OCI-LY7 (cell line): ENCODE measurements at places on chromosomes 1 and 21.

GRCh38 chr1:230079199-230080024 is 12.4 kb downstream of the GALNT2 start:
- no peak for DNase-seq

DNA sequence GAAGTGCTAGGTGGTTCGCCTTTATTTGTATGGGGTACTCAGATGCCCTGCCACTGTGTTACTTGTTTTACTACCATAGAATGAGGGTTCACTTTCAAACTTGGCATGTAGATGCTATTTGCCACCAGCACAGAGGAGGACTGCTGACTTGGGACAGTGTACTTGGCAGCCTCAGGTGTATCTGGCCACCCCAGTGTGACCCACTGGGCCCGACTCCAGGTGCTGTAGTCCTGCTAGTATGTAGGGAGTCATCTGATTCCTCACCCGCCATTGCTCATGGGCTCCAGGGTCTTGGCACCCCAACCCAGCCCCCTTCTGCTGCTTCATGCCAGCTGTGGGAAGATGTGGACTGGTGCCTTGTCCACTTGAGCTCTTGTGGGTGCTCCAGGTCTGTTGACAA is 40.0 kb downstream of the ZNF678 start:
- no peak for DNase-seq

- DNase-seq = no peak
These were observed 89.0 kb downstream of the MACF1 start for GRCh38 chr1:39293375-39294070.

DNA sequence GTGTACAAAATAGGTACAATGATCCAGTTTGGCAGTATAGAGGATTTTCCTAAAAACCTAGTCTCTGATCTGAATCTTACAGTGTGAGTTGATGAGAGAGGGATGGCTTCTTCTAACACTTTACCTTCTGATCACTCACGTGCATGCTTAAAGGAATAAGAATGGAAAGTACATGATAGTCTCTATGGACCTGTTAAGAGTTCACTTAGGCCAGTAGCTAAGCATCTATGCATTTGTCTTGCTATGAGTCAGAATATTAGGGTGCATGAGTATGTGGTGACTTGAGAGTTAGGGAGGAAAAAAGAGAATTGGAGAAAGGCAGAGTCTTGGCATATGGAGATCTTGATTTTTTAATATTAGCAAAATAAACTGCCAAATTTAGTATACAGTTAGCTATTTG is 206.3 kb downstream of the COL11A1 start:
- no peak for DNase-seq

- peak; percentile 69 for DNase-seq
These were observed 5.9 kb downstream of the MAP7D1 start for GRCh38 chr1:36161641-36162531.

DNA sequence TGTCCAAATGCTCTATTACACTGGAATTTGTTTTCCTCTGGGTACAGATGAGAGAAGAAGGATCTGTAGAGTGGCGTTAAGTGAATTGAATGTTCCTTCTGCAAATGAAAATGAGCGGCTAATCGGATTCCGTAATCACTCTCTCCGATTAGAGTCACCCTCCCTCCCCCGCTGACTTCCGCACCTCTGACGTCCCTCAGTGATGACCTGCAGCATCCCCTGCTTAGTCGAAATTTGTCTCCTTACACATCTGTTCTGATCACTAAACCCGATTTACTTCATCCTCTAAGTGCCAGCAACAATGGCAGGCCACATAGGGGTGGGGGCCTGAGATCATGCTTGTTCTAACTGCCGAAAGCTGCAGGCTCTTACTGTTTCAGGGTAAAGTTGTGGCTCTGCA is 378.7 kb downstream of the SEC16B start:
- no peak for DNase-seq

DNA sequence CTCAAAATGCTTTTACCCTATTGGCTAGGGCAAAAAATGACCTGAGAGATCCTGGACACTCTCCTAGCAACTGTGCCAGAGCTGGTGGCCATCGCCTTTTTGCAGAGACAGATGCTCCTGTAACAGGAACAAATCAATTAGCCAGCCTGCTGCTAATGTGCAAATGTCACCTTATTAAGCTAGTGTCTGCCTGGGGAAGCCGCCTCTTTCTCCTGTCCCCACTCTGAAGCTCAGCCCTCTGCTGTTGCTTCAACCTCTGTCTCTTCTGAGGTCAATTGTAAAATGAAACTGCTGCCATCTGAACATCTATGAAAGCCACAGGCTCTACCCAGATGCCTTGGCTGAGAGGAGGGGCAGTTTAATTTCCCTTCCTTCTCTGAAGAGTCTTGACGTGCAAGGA is 85.5 kb upstream of the CACNA1E start:
- DNase-seq = no peak

GRCh38 chr1:171841050-171841910 is at the start of gene DNM3:
Gene DNM3 (plus strand): TSS chr1:171841498. CDS start chr1:171841657, 159 bp downstream.
- DNase-seq = peak; percentile 77

DNA sequence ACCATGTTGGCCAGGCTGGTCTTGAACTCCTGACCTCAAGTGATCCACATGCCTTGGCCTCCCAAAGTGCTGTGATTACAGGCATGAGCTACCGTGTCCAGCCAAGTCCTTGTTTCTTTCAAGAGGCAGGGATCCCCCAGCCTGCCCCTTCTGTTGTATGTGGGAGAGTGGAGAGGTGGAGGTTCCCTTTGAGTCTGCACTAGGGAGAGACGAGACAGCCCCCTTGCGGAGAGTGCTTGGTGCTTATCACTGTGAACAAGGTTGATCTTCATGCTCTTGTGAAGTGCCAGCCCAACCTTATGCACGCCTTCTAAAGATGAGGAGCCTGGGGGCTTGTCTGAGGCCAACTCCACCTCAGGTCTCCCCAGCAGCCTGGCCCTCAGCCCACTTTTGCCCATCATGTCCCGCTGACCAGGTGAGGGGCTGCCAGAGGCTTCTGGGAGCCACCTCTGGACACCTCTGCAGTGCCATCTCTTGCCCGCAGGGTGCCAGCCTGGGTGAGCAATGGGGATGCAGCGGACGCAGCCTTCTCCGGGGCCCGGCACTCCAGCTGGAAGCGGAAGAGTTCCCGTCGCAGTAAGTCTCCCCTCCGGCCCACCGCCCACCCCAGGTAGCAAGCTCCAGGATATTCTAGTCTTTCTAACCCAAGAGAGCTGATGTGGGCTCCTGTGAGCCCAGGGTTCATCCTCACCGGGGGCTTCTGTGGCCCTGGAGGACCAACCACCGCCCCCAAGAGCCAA is 62.3 kb downstream of the ARHGEF10L start:
- DNase-seq = no peak

GRCh38 chr1:12594490-12594889 is 23.5 kb downstream of the DHRS3 start:
- DNase-seq = no peak

- DNase-seq = no peak
These were observed at the start of gene RBP7 for GRCh38 chr1:9996624-9997582. Gene RBP7 (plus strand): TSS chr1:9997228. CDS start chr1:9997259, 31 bp downstream.

- DNase-seq = no peak
These were observed 7.4 kb downstream of the GPR25 start for GRCh38 chr1:200880212-200880611.

- no peak for DNase-seq
These were observed 24.8 kb upstream of the RNF19B start for GRCh38 chr1:32989160-32990050.

DNA sequence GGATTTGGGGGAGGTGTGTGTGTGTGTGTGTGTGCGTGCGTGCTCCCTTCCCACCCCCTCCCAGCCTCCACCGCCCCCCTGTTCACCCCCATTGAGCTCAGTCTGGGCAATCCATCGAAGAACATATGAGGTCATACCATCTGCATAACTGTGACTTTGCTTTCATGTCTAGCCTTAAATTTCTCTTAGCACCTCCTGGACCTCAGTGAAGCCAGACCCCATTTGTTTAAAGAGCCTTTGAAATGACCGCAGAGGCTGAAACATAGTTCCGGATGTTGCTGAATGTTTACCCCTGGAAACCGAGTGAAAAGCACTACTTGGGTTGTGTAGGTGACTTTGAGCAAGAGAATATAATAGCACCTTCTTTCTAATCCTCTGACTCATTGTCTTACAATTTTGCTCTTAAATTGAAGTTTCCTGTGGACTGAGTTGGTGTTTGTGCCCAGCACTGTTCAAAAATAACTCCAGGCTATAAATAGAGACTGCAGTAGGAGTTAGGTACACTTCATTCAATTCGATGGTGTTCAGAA is 75.4 kb downstream of the UBE4B start:
- DNase-seq = no peak

DNA sequence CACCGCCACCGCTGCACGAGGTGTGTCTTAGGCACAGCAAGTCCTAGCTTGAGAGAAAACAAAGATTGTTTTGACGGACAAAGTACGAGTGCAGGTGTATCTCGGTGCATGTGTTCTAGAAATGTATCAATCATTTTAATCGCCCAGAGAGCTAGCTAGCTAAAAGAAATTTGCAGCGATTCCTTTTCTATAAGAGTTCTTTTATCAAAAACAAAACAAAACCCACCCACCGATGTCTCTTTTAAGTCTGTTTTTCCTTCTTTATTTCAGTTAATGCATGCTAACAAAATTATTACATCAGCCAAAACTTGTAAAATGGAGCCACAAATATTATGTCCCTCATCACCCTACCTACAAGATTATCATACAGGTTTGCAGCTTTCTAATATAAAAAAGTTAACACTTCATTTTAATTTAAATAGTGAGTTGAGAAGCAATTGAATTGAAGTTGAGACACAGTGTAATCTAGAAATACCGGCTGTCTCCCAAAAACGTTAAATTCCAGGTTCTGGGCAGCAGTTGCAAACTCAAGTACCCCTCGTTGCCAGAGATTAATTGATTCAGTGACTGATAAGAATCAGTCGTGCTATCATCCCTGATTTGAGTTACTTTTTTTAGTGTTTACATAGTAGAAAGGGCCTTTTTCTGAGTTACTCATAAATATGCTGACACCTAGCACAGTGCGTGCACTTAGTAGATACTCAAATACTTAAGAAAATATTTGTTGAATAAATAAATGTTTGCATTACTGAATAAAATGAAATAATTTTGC is 1.5 kb upstream of the SYDE2 start:
- DNase-seq = no peak

- DNase-seq = no peak
These were observed 120.0 kb downstream of the NGF start for GRCh38 chr1:115218034-115218405.

GRCh38 chr21:38920631-38921398 is 115.1 kb downstream of the ETS2 start:
- DNase-seq = no peak
